Stimulated activated effector memory CD8-positive, alpha-beta T cell treated with anti-CD3 and anti-CD28 coated beads, Interleukin-12 subunit alpha, Interleukin-12 subunit beta, amount 100 ng/mL, for 72 hours (primary cell): ENCODE measurements at places on chromosomes 4 and X.
A peak's percentile ranks its signal among the peaks of the same experiment; 100 is the strongest.

DNA sequence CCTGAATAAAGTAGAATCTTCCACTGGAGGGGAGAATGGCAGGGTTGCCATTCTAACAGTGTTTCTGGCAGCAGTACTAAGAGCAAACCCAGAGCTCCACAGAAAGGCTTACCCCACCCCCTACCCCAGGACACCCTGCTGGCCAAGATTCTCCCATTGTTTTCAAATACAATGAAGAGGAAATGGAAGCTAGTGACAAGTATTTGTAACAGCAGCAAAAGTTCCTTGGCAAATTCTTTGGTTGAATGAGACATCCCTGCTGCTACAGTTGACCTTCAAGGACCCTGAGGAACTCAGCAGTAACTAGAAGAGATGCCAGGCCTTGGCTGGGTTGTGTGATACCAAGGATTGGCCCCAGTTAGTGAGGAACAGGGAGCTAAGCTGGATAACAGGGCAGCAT, 124.2 kb upstream of the DGKK start:
- no peak for DNase-seq

- no peak for DNase-seq
These were observed 78.0 kb downstream of the ZFYVE28 start for GRCh38 chr4:2340272-2341061.

GRCh38 chr4:47278631-47279030, 184.9 kb downstream of the COMMD8 start:
- DNase-seq = no peak

DNA sequence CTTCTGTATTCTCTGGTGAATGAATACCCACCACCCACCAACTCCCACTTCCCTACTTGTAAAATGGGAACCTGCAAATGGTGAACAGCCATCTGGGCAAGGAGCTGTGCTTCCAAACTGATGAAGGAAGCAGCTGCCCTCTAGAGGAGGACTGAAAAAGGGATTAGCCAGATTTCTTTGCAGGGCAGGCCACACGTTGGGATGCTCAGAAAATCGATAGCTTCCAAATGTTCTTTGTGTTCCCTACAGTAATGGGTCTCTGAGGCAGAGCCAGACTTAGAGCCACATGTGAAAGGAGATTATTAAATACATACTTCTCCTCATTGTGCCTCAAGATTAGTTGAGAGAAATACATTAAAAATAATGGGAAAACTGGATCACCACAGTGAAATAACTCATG, 39.3 kb upstream of the LPAR4 start:
- no peak for DNase-seq

GRCh38 chr4:152609481-152609880, 70.3 kb downstream of the TMEM154 start:
- DNase-seq = no peak

DNA sequence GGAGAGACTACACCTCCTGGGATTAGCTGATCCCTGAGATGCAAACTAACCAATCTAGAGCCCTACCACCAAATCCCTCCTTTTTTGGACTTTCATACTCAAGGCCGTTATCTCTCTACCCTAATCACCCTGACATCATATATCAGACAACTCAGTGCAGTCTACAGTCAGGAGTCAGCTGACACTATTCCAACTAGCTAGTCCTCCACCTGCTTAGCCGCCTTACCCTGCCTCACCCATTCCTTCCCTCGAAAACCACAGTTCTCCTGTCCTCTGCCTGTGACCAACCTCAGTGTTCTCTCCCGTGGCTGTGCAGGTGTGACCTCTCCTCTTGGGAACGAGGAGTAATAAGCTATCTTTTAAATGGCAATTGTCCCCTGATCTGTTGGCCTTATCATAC, 1.8 kb upstream of the PPEF2 start:
- no peak for DNase-seq

GRCh38 chrX:130079824-130080406, 30.4 kb downstream of the ELF4 start:
- DNase-seq = peak; percentile 23

DNA sequence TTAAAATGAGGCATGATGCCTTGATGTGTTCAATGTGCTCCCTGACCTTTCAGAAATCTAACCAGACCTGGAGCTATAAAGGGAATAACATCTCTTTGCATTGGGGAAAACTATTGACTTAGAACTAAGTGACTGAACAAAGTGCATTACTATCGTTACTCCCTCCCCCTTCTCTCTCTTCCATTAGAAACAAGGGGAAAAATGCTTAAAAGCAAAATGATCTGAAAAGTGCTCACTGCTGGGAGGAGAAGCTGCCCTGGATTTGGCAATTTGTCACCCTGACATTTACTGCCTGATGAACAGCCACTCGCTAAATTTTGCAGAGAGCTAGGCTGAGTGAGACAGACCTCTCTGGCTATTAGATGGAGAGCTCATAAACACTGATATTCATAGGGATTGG, 48.6 kb upstream of the PARM1 start:
- DNase-seq = no peak

GRCh38 chr4:26412381-26413372, 77.6 kb downstream of the CCKAR start:
- no peak for DNase-seq

DNA sequence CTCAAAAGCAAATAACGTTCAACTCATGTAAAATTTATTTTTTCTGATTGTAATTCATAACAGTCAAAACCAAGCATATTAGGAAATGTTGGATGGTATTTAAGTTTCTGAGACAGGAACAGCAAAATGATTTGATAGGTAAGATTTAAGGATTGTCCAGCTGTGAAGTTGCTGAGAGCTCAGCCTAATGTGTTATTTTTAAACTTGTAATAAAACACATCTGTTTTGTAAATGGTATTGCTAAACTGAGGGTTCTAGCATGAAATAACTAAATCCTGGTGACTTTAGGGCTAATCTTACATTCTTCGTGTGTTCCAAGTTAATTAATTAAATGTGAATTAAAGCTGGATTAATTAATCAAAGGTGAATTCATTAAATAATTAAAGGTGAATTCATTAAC, 13.3 kb downstream of the TLR10 start:
- no peak for DNase-seq

GRCh38 chrX:117628381-117628780, 488.2 kb downstream of the KLHL13 start:
- no peak for DNase-seq

DNA sequence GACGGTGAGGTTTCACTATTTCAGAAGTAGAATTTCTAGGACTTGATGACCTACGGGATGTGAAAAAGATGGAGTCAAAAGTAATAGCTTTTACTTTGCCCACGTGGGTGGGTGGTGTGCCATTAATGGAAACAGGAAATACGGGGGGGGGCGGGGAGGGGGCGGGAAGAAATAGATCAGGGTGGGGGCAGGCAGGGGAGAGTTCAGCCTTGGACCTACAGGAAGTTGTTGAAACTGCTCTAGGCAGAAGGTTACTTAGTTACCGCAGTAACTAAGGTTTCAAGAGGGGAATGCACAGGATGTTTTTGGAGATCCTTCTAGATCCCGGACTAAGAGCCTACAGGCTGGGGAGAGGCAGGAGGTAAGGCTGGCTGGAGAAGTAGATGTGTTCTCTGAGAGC, 3.6 kb upstream of the FHL1 start:
- no peak for DNase-seq

DNA sequence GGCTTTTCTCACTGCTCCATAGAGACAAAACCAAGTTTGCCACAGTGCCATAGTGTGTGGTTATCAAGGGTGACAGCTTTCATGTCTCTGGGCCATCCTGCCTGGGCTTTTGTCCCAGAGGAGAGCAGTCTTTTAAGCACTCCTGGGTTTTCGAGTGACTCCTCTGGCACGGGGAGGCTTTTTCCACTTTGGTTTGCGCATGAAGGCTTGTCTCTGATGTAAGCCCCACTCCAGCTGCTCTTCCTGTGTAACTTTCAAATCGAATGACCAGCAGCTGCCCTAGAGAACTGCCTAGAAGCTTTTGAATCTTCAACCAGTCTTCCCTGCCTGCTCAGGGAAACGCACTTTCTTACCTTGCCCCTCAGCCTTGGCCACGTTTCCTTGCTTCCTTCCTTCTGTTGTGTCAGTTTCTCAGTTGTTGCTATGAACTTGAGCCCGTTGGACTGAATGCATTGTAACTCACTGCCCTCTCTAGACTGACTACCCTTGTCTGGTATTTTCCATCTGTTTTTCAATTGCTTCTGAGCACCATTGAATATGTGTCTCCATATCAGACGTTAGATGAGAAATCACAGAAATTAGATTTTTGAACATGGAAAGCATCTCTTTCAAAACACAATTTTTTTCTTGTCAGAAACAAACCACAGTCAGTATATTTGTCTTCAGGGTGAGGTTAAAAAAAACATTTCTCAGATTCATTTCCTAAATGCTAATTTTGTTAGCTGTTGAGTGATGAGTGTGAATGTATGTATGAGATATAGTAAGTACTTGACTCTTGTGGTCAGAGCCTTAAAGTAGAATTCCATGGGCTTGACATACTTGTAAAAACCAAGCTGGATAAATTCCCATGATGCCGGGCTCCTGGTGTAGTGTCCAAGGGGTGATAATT, 45.3 kb downstream of the SLC9A6 start:
- no peak for DNase-seq

- no peak for DNase-seq
These were observed 183.0 kb downstream of the GBA3 start for GRCh38 chr4:22875587-22876257.

- no peak for DNase-seq
These were observed 47.2 kb upstream of the RELL1 start for GRCh38 chr4:37733240-37733867.

- no peak for DNase-seq
These were observed 53.4 kb downstream of the KDR start for GRCh38 chr4:55071951-55072350.

GRCh38 chr4:86837691-86838503, 11.3 kb downstream of the SLC10A6 start:
- DNase-seq = no peak

DNA sequence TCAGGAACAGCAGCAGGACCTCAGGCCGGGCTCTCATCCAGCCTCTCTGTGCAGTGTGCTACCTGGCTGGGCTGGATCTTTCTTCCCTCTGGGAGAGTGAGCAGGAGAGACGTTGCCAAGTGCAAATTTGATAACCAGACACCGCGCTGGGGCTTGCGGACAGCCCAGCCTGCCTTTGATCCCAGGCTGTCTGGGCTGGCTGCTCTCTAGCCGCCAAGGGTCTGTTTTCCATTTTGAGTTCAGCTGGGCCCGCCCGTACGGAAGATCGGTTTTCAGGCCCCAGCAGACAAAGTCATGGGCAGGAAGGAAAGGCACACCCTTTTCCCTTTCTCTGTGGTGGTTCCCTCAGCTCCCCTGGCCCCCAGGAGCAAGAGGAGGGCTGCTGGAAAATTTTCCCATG, 90.2 kb downstream of the CPZ start:
- DNase-seq = no peak

GRCh38 chrX:144592036-144592435, 655.3 kb upstream of the SPANXN1 start:
- no peak for DNase-seq

DNA sequence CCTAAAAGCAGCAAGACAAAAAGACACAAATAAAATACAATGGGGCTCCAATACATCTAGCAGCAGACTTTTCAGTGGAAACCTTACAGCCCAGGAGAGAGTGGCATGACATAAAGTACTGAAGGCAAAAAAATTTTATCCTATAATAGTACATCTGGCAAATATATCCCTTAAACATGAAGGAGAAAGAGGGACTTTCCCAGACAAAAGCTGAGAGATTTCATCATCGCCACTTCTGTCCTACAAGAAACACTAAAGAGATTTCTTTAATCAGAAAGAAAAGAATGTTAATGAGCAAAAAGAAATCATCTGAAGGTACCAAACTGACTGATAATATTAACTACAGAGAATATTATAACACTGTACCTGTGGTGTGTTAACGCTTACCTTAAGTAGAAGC, 86.4 kb downstream of the ANKRD17 start:
- no peak for DNase-seq

DNA sequence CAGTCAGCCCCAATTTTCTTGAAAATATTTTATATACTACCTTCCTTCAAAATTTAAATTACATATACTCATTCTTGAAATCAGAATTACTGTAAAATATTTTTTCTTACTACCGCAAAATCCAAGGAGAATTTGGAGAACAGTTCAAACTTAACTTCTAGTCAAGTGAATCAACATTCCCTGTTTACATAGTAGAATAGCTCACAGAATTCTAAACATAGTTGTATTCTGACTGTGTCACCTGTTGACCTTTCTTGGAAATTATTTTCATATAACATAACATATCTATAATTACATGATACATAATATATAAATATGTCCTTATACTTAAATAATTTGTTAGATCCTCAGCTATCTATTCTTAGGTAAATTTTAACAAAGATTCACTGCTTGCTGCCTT, 31.0 kb upstream of the FGF5 start:
- DNase-seq = no peak

- DNase-seq = no peak
These were observed 302.9 kb upstream of the EPHA5 start for GRCh38 chr4:65973186-65973585.

DNA sequence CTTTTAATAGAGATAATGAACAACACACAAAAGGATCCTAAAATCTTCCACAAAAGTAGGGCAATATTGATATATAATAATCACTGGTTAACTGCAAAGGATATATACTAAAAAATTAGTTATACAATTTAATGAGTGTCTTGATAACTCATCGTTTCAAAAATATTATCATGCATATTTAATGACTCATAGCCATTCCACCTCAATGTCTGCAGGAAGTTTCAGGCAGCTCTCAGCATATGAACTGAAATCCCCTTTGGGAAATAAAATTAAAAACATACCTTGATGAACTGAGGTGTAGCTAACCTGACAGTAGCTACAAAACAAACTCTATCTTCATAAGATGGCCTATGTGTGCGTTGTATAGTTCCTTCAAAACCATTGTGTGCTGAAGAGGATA, 62.9 kb downstream of the TMEM165 start:
- no peak for DNase-seq

GRCh38 chr4:161320377-161320776, 843.4 kb downstream of the FSTL5 start:
- DNase-seq = no peak

GRCh38 chrX:107700317-107700774, 72.0 kb downstream of the PRPS1 start:
- no peak for DNase-seq

- no peak for DNase-seq
These were observed 4.0 kb upstream of the C4orf17 start for GRCh38 chr4:99506781-99507180.

DNA sequence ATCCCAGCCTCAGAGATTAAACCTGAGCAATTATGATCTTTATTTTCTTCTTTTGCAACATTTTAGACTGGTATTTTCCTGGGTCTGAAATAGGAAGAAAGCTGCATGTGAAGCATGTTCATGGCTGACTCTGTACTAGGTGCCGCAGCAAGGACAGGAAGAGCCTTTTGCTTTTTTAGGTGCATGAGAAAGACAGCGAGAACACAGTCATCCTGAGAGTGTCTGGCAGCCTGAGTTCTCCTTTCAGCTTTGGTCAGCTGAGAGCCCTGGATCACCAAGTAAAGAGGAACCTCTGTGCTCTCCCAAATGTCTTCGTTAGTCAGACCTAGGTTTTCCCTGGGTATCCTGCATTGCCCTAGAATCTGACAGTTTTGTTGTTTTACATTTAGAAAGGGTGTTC, 29.8 kb downstream of the FAM149A start:
- DNase-seq = no peak

GRCh38 chrX:136126872-136127406, 20.4 kb upstream of the FHL1 start:
- no peak for DNase-seq

- DNase-seq = no peak
These were observed 174.3 kb upstream of the SFRP2 start for GRCh38 chr4:153963216-153963615.
